A172 (cell line): ENCODE measurements at places on chromosomes 6 and 20. TPM values are rescaled to one million over a fixed set of nuclear protein-coding genes. Genes with fewer than 3 reads are reported as not detected.

DNA sequence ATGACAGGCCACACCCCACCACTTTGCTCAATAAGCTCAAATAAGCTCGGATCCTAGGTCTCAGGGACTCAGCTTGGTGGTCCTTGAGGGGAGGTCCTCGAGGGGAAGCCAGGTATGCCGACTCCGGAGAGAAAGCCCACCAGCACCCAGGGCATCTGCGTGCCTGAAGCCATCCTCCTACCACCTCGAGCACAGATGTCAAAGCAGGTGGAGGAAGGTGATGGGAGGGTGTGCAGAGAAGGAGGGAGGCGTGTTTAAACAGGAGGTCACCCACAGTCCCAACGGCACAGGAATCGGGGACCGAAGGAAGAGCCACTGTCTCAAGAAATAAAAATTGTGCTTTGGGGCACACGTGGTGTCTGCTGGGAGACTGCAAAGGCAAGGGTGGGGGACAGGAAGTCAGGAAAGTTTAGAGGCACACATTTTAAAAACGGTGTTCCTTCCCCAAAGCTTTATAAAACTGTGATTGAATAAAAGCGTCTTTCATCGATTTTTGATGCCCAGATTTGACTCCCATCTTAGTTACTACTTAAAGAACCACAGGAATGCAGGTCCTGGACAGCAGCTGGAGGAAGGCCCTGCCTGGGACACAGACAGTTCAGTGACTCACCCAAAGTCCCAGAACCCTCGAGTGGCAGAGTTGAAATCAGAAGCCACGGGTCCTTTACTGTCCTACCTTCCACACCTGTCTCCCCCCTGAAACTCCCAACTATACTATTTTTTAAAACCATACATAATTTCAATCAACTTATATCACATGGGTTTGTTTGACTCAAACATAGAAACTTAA lies 221.0 kb upstream of the PDE10A start:
- peak; percentile 38 for DNase-seq

GRCh38 chr20:12053353-12053752 lies 135.7 kb downstream of the BTBD3 start:
- peak; percentile 87 for DNase-seq

DNA sequence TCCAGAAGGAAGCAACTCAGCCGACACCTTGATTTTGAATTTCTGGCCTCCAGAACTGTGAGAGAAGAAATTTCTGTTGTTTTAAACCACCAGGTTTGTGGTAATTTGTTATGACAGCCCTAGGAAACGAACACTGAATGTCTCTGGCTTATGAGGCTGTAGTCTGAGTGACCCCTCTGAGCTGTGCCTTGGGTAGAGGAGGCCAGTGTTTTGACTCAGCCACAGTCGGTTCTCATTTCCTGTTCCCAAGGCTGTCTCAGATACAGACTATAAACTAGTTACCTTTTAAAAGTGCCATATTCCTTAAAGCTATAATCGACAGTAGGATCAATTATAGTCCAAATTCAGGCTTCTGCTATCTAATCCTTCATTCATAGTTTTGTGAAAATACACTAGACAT lies 391.2 kb upstream of the MAP3K7 start:
- DNase-seq: no peak

FAXC gene
- total RNA-seq: 8.1 and 10.9 TPM in 2 replicates

SGK2 gene
- total RNA-seq: not detected in 2 replicates

- DNase-seq: no peak
Observed at GRCh38 chr6:161736781-161737292, 463.0 kb upstream of the AGPAT4 start.

DNA sequence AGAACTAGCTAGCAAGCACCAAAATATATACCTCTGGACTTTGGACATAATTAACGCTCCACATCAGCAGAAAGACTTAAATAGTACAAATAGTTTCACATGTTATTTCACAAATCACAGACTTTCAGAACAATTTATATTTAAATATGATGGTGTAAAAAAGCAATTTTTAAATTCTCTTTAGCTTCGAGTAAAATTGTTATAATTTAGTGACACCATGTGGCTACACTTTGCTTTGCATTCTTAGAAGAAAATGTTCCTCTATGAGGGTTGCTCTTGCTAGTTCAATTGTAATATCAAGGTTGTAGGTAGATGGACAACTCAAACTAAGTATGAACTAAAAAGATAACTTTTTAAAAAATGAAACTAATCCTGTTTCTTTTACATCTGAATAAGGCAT lies 69.0 kb downstream of the BTBD9 start:
- no peak for DNase-seq

TP53INP2 gene
- 2.4 and 5.0 TPM in 2 replicates for total RNA-seq

DNA sequence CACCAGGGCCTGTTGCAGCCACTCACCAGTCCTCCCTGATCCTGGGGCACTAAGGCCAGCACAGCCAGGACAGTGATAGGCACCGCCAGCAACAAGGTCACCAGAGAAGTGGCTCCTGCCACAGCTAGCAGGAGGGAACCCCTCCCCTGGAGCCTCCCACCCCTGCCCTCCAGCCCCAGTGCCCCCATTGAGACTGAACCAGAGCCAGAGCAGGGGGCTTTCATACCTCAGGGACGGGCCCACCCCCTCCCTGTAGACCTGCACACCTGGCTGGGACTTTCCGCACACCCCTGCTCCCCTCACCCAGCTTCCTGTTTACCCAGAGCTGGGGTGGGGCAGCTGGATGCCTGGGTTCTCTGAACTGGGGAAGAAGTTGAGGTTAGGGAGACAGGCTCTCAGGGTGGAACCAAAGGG lies at the start of gene LTB:
LTB (minus strand) TSS at position 195 of the 414 bp plus-strand sequence; CDS start at position 188, 7 bp downstream.
- DNase-seq: no peak

RIPOR3 gene
- 0.07 TPM in 1 of 2 replicates, not detected in the other for total RNA-seq

GRCh38 chr6:49826743-49827406 lies 39.5 kb downstream of the CRISP1 start:
- peak; percentile 14 for DNase-seq

DNA sequence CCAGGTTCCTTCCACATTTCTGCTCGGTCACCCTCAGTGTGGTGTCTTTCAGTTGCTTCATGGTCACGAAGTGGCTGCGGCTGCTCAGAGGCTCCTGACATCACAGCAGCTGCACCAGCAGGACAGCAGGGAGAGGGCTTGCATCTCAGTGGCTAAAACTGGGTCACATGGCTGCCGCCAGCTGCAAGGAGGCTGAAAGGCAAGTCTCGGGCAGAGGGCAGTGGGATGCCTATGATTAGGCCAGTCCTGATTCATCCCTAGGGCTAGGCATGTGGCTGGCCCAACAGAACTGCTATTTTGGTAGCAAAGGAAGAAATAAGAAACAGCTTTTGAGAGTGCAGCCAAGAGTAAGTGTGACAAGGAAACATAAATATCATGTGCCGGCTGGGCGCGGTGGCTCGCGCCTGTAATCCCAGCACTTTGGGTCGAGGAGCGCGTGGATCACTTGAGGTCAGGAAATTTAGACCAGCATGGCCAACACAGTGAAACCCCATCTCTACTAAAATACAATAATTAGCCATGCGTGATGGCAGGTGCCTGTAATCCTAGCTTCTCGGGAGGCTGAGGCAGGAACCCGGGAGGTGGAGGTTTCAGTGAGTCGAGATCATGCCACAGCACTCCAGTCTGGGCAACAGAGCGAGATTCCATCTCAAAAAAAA lies 46.6 kb downstream of the RBM38 start:
- no peak for DNase-seq

- peak; percentile 49 for DNase-seq
Observed at GRCh38 chr20:53080969-53081871, 109.1 kb downstream of the TSHZ2 start.

DNA sequence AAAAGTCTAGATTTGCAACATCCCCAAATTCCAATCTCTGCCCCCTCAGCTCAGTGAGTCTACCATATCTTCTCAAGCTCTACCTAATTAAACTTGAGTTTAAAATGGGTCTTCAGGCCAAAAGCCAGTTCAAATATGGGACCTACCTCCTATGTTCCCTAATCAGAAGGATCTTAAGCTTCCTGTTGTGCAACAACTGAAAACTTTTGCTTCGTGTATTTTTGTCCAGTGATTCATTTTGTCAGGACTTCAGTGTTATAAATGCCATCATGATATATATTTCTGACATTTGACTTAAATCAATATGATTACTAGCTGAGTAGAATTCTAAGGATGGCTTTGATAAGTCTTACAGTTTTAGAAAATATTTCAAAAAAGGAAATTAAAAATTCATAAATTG lies 622.6 kb upstream of the PTCHD4 start:
- no peak for DNase-seq

RNF182 gene
- 10.6 and 13.0 TPM in 2 replicates for total RNA-seq

DNA sequence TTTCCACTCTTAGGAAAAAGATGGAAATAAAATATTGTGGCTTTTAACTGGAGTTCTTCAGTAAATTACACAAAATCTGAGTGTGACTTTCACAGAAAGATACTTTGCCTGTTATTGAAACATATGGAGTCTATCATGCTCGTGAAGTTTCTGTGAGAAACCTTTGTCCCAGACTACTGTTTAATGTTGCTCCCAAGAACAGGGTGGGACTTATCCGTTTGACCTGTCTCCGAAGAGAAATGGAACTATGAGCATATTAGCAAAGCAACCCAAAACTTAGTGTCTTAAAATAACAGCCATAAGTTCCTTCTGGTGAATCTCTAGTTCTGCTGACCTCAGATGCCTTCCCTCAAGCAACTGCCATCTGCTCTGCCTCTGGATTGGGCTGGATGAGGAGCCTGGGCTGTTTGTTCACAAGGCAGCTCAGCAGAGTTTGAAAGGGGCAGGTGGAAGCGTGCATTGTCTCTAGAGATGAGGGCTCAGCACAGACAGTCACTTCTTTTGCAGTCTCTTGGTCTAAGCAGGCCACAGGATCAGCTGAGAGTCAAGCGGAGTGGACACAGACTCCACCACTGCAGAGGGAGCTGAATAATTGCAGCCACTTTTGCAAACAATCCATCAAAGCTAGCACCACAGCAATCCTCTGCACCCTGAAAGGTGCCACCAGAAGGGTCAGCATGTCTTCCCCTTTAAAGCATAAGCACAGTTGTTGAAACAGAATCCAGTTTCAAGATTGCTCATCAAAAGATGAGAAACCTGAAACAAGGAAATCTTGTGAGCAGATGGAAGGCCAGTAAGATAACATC lies 52.8 kb downstream of the MYB start:
- no peak for DNase-seq
